ENCODE measurements at places on chromosomes 13 and 19.

GRCh38 chr13:40961214-40961613 is 57.9 kb downstream of the ELF1 start:
- DNase-seq = no peak

- DNase-seq = no peak
Observed at GRCh38 chr19:45276284-45276687, 25.2 kb downstream of the MARK4 start.

GRCh38 chr19:35908973-35909683 is 1.0 kb upstream of the TYROBP start:
- DNase-seq = no peak

GRCh38 chr13:112669881-112670499 is 19.8 kb upstream of the ATP11A start:
- no peak for DNase-seq

DNA sequence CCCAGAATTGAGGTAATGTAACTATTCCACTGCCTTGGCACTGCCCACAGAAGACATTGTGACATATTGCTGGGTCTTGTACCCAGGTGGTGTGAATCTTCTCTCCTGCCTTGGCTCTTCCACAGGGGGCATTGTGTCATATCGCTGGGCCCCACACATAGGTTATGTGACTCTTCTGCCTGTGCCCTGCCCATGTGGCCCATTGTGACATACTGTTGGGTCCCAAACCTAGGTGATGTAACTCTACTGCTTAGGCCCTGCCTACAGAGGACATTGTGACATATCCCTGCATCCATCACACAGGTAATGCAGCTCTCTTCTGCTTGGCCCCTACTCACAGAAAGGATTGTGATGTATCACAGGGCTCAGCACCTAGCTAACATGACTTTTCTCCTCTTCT is 37.5 kb upstream of the ZNF254 start:
- no peak for DNase-seq

DNA sequence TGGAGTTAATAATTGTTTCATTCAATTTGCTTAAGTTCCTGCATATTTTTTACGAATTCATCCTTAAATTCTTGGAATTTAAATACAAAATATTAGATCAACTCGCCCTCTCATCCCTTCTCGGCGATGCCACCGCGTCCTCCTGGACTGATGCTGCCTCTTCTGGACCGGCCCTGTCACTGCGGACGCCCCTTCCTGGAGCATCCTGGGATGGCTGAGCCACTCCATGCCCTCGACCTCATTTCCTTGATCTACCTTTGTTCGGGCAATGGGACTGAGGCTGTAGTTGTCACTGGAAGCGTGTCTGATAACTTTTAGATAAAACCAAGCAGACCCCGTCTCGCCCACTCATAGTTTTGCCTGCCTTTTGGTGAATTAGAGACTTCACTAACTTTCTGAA is 283.7 kb downstream of the TEX29 start:
- no peak for DNase-seq

GRCh38 chr13:42762917-42763316 is 18.5 kb upstream of the FAM216B start:
- DNase-seq = peak; percentile 10
